ENCODE measurements at places on chromosomes 2 and 18.

DNA sequence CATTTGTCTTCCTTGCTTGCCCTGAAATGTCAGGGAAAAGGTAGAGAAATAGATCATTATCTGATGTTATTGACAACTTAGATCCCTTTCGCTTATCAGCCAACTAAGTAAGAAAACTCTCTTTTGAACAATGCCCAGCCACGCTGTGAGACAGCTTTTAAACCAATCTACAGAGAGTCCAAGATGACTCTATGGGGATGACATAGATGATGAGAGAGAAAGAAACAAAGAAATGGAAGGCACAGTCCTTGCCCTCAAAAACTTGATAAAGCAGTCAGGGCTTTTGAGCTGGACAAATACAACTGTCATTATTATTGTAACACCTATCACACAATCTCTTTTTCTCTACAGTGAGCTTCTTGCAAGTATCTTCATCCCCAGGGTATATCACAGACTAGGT is 222.6 kb downstream of the SETBP1 start:
- no peak for DNase-seq

DNA sequence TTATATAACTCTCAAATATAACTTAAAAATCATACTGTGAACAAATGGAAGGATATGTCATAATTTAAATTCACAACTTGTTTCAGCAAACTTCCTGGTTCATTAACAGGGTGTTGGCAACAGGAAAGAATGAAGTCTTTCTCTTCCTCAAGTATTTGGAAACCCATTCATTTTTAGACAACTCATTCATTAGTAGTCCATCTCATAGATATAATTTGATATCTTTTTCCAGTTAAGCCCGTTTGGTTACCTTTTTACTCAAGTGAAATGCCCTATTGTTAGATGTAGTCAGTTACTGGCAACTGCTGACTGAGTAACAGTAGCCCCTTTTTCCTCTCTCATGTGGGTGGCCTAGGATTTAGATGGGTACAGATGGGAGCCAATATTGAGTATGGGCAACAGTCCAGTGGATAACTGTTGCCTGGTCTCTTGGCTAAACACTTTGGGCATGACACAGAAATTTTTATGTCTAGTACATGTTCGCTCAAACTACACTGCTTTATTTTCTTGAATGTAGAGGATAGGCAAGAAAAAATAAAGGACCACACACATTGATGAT is 4.6 kb upstream of the UGP2 start:
- no peak for DNase-seq

DNA sequence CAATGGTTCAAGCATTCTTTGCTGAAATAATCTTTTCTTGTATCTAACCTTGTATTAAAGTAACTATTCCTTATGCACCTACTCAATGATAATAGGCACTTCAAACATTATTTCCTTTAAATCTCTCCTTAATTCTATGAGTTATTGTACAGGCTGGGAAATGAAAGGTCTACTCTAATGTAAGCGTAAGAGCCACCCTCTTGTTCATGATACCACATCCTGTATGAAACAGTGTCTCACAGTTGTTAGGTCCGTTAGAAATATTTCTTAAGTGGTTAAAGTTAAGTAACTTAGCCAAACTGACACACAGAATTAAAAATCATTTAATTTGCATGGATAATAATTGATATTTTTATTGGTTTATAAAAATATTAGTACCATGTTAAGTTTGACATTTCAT is 162.5 kb upstream of the RPRM start:
- no peak for DNase-seq

GRCh38 chr2:65331336-65332025 is 100.9 kb downstream of the SPRED2 start:
- DNase-seq, result no peak

DNA sequence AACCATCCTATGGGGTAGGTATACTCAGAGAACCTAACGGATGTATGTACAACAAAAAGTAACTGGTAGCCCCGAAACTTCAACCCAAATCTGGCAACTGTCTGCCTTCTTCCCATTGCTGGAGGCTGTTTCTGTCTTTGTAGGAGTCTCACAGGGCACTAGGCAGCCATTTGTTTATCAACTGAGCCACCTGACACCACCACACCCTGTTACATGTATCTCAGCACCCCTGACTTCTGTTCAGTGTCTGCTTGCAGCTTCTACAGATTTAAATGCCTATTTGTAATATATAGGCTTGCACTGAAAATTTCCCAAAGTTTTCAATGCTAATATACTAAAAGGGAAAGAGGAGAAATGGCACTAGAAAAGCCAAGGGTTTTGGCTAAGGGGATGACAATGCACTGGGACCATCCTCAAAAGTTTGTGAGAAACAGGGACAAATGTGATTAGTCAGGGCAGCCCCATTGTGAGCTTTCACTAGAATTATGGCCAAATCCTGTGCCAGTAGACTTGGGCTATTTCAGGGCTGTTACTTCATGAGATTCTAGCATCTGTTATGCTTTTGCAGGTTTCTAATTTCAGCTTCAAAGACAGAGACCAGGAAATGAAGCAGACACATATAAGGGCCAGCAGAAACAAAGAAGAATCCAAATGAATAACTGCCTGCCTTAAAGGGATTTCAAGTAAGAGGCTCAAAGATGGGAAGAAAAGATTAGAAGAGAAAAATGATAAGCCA is 103.3 kb downstream of the MYO5B start:
- no peak for DNase-seq

DNA sequence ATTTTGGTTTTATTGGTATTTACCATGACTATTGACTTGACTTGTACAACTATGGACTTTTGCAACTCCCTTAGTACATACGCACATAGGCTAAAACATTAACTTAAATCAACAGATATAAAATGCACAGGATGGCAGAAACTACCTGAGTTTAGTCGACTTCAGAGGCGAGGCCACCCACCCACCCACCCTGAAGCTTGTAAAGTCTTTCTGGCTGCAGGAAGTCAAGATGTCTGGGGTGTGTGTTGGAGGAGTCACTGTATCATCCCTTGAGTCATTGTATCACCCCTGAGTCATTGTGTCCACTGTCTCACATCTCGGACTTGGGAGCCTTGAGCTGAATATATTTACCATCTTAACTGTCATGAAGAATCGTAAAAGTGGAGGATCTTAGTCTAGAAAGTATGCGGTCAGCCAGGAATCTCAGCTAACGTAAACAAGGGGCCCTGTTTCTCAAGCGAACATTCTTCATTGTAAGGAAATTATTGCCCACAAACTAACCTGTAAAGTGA is 140.0 kb upstream of the ST6GAL2 start:
- no peak for DNase-seq

DNA sequence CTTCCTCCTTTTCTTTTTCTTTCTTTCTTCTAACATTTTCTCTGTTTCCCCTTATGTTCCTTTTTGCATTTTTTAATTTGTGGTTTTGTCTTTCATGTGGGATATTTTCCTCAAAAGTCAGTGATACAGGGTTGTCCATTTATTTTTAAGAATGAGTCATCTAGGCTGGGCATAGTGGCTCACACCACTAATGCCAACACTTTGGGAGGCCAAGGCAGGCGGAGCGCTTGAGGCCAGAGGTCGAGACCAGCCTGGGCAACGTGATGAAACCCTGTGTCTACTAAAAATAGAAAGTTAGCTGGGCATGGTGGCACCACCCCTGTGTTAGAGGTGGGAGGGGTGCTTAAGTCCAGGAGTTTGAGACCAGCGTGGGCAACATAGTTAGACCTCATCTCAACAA is 35.8 kb downstream of the KATNAL2 start:
- DNase-seq, result no peak

DNA sequence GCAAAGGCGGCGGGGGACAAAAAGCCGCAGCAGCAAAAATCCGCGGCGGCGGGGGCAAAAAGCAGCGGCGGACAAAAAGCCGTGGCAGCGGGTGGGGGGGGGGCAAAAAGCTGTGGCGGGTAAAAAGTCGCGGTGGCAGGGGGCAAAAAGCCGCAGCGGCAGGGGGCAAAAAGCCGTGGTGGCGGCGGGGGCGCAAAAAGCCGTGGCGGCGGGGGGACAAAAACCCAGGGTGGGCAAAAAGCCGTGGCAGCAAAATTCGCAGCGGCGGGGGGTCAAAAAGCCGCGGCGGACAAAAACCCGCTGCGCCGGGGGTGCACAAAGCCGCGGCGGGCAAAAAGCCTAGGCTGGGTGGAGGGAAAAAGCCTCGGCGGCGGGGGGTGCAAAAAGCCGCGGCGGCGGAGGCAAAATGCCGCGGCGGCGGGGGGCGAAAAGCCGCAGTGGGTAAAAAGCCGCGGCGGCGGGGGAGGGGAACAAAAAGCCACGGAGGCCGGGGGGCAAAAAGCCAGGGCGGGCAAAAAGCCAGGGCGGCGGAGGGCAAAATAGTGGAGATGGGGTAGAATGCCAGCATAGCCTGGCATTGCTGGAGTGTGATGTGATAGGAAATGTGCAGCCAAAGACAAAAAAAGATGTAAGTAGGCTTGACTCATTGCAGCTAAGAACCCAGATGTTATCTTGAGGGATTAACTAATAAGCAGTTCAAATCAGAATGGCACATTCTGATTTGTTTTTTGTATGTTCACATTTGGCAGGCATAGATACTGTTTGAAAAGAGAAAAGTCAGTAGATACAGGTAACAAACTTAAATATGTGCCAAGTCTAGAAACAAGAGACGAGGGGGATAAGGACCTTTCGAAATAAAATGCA is 1076.3 kb downstream of the RPIA start:
- no peak for DNase-seq

Measured in AG04450 (cell line).